Cortex of kidney (tissue), 1 donor: ENCODE measurements at places on chromosomes 1 and 21.

GRCh38 chr1:113747376-113747775, 11.9 kb downstream of the PHTF1 start:
- no peak for DNase-seq

DNA sequence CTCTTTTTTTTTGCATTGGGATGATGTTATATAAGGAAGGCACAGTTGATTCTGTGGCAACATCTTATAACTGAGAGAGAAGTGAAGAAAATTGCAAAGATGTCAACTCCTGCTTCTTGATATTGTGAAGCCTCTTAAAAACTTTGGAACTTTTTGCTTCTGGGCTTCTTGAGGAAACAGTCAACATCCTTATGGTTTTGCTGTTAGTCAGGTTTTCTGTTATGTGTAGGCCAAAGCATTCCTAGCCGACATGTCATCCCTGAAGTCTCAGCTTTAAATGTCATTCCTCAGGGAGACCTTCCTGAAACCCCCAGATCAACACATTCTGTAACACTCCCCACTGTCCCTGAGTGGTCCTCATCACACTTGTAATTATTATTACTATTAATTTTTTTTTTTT, 12.6 kb downstream of the FALEC start:
- DNase-seq = no peak

DNA sequence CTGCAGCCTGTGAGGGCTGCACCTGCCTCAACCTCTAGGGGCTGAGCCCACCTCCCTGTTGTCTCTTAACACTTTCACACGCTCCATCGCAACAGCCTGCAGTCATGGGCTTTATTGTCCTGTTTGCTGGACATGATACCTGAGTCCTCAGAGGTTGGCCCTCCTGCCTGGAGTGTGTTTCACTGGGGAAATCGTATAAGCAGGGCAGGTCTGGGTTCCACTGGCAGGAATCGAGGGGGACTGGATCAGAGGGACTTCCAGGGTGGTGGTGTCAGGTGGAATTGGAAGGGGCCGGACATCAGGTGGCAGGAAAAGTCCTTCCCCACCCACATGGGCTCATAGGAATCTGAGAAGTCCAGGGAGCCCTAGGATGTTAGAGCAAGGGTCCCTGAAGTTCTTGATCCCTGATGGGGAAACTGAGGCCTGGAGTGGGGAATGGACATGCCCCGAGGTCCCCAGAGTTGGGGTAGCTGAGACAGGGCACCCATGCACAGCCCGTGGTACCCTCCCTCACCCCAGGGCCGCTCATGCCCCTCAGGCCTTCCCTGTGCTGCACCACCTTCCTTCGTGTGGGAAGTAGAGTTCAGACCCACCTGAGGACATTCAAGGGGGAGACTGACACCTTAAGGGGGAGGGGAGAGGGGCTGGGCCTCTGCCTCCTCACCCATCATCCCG, 66.6 kb downstream of the PIK3CD start:
- no peak for DNase-seq

GRCh38 chr1:181397845-181398244, 85.5 kb upstream of the CACNA1E start:
- DNase-seq = no peak

GRCh38 chr21:27362249-27362648, 395.4 kb upstream of the ADAMTS5 start:
- no peak for DNase-seq

GRCh38 chr1:206898089-206898914, 1.1 kb downstream of the IL24 start:
- no peak for DNase-seq

GRCh38 chr1:71473331-71473730, 392.5 kb upstream of the ZRANB2 start:
- no peak for DNase-seq

GRCh38 chr1:19351873-19352272, 39.7 kb downstream of the SLC66A1 start:
- no peak for DNase-seq

DNA sequence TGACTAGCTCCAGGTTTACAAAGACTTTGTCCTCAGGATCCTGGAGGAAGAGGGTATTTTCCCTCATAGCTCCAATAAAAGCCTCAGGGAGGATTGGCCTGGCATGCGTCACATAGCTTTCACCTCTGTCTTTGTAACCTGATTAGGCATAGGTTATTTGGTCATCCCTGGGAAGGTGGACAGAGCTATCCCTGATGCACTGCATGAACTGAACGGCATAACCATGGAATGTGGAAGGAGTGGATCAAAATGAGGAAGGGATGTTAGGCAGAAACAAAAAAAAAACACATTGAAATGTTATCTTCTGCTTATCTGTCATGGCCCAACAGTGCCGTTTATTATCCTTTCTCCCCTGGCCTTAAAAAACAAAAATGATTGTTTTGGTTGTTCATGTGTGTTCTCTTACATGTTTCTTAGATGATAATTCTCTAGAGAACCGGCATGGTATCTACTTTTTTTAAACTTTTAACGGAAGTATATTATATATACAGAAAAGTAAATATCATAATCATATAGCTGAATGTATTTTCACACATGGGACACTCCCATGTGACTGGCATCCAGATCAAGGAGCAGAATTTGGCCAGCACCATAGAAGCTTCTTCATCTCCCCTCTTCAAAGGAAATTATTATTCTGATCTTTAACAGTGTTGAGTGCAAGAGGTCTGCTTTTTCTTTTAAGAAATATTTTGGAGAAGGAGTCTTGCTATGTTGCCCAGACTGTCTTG, 85.3 kb downstream of the RPS6KC1 start:
- no peak for DNase-seq

GRCh38 chr1:92713939-92714338, 71.0 kb downstream of the EVI5 start:
- no peak for DNase-seq

- no peak for DNase-seq
Measured at GRCh38 chr1:44890007-44890406, 47.0 kb upstream of the PTCH2 start.
